GM18507 (cell line): ENCODE measurements at places on chromosomes 11 and 22.

- DNase-seq = no peak
Measured at GRCh38 chr22:49303061-49303735, 524.5 kb downstream of the BRD1 start.

GRCh38 chr11:1345737-1346513 lies 36.5 kb upstream of the TOLLIP start:
- DNase-seq = no peak

DNA sequence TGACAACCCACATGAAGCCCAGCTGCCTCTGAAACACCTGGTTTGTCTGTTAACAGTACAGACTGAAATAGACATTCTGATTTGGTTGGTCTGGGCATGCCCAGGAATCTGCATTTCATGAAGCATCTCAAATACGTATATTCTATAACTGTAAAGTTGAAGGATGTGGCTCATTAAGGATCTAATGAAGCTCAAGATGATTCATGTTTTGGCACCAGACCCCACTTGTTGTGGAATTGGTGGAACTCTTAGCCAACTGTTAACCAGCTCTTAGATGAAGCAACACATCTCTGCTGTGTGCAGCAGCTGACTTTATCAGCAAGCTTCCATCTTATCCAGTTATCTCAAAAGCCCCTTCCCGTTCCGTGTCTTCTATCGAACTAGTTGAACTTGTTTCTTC lies 232.2 kb downstream of the INSC start:
- no peak for DNase-seq

DNA sequence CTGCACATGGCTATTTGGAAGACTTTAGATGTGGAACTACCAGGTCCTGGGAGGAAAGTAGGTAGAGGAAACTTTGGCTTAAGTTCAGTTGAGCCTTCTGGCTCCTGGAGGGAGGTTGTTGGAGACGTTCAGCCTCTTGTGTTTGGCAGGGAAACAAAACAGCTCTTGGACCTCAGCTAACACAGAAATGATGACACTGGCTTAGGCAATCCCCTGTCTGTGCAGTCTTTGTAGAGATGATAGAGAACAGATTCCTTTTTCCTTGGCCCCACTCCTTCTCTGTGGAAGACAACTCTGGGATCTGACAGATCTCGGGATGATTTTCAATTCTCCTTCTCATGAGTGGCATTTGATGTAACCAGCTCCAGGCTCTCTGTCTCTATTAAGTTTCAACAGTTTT lies 428.5 kb downstream of the TMEM135 start:
- DNase-seq = no peak

- DNase-seq = no peak
Measured at GRCh38 chr22:45639747-45640102, 31.9 kb upstream of the ATXN10 start.

DNA sequence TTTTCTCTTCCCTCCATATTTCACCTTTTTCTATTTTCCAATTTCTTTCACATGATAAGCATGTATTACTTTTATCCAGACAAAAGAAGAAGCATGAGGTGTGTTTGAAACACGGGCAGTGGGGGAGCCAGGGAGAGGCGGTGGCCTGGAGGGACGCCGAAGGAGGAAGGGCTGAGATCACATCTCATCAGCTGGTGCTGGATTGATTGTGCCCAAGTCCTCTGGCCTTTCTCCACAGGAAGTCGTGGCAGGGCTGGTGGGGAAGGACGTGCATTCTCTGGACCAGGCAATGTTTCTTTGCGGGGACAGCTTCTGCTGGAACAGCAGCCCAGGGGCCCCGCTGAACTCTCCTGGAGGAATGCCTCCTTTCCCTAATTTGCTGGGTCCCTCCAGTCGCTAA lies 82.9 kb downstream of the MIAT start:
- DNase-seq = no peak
